ENCODE measurements at places on chromosomes 4 and X.

DNA sequence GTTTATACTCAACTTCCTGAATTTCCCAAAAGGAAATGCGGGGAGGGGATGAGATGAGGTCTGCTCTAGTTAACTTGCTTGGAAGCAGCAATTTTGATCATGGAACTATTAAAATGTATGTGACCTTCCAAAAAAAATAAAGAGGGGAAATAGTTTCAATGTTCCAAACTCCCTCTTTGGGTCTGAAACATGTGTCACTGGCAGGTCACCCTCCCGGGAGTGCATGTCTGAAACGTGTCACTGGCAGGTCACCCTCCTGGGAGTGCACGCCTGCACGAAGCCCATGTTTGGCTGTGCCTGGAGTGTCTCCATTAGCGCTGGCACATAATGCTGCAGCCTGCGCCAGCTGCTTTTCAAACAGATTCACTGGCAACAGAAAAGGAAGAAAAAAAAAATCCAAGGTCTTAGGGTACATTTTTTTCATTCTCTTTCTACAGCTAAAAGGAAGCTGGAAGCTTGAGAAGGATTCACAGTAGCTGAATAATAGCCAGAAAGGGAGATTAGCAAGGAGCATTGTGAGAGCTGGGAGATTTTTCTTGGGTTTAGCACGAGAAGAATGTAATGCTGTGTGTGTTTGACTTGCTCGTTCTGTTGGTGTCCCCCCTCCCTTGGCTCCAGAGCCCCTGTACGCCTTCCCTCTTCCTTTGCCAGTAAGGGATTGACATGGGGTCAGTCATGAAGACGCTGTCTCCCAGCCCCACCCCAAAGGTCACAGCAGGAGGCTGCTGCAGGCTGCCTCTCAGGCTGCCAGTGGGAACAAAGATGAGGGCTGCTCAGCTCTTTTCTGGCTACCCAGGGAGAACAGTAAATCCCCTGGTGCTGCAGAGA is 39.2 kb upstream of the TLR3 start:
- no peak for DNase-seq

- DNase-seq: no peak
Measured at GRCh38 chr4:11474146-11474545, 45.5 kb upstream of the HS3ST1 start.

- no peak for DNase-seq
Measured at GRCh38 chr4:108840426-108840975, 77.6 kb upstream of the ETNPPL start.

DNA sequence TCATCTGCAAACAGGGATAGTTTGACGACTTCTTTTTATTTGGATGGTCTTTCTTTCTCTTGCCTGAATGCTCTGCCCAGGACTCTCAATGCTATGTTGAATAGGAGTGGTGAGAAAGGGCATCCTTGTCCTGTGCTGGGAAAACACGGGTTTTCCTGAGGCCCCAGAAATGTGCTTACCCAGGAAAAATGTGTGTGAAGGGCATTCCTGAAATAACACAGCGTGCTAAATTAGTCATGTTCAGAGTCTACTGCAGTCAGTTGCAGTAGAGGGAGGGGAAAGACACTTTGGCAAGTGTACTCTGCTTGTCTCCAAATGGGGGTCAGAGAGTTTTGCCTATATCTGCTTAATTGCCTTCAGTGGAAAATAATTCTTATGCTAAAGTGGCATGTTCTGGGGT is 153.9 kb downstream of the CCNG2 start:
- DNase-seq: no peak

DNA sequence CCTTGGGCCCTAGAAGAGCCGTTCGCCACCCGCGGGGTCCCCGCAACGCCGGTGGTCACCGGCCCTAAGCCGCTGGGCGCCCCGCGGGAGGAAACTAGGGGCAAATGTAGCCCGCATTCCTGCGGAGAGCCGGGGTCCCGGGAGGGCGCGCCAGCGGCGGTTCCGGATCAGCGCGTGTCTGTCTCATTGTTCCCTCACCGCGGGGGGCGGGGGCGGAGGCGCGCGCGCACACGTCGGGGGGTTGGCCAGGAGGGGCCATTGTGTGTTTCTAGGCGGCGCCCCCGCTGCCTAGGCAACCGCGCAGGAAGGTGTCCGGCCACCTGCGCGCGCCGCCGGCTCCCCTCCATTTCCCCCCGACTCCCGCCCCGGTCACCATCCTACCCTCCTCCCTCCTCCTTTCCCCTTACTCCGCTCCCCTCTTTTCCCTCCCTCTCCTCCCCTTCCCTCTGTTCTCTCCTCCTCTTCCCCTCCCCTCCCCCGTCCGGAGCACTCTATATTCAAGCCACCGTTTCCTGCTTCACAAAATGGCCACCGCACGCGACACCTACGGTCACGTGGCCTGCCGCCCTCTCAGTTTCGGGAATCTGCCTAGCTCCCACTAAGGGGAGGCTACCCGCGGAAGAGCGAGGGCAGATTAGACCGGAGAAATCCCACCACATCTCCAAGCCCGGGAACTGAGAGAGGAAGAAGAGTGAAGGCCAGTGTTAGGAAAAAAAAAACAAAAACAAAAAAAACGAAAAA is 789 bp upstream of the DDX3X start:
- DNase-seq: peak; percentile 74

DNA sequence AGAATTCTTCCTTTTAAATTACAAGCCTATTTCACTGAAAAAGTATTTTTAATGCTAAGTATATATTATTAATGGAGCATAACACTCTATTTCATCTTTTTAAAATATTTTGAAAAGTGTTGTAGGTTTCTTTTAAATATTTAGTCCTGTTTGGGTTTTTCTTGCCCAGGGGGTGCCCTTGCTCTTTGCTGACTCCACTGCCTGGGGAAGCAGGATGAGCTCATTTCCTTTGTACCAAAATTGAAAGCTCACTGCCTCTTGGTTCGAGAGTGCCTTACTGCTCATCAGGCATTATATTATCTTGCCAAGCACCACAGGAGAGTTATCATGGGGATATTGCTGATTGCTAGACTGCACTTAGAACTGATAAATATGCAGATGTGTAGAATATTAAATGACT is 819.2 kb downstream of the PCDH18 start:
- no peak for DNase-seq

Data from activated T-cell treated with anti-CD3 and anti-CD28 coated beads for 24 hours (primary cell).